ENCODE measurements at places on chromosomes 16 and 17.

DNA sequence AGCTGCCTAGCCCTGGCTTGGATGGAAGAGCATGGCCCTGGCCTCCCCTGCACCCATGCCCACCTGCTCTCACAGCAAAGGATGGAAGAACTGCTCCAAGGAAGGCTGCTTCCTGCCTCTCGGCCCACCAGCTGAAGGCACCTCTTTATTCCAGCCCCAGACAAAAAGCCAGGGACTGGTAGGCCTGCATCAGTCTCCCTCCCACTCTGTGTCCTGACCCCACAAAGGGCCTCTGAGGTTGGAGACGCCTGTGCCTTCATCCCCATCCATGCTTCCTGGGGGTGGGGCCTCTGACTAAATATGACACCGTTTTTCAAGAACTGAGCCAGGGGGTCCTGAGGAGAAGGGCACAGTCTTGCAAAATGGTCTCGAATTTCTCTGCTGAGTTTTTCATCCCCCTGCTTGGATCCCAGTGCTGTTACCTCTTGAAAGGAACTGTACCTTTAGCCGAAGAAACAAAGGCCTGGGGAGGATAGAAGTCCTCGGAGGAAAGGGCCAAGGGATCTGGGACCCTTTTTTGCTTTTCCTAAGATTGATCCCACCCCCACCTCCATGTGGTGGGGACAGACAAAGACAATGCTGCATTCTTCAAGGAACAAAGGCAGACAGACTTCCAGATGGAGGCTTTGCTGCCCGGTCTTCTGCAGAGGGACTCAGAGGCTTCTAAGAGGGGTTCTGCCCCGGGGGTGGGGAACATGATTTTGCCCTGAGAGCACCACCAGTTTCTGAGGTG, 5.2 kb downstream of the C17orf50 start:
- no peaks in the 10 kb centered on the region for H3K36me3 ChIP-seq
- no peak overlapping the region for H3K27ac ChIP-seq

GRCh38 chr16:72013389-72013788, 4.8 kb downstream of the DHODH start:
- H3K4me3 ChIP-seq: peak overlapping the region; percentile 11
- no peak for DNase-seq
- peak overlapping the region; percentile 96 for H3K27ac ChIP-seq
- H3K4me1 ChIP-seq: peaks cover 55% of the 10 kb centered on the region

DNA sequence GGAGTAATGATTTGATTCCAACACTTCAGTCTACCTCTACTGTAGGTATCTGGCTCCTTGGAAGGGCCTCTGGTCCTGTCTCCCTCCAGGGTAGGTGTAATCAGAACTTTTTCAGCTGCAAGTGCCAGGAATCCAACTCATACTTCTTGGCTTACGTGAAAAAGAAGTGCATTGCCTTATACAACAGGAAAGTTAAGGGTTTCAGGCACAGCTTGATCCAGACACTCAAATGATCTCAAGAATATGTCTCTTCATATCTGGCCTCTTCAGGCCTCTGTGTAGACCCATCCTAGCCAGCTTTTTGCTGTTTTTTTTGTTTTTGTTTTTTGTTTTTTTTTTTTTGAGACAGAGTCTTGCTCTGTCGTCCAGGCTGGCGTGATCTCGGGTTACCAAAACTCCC, 4.2 kb upstream of the CORO1A start:
- H3K27me3 ChIP-seq: peaks cover 29% of the 10 kb centered on the region
- H3K4me3 ChIP-seq: no peak overlapping the region
- H3K36me3 ChIP-seq: no peaks in the 10 kb centered on the region
- H3K4me1 ChIP-seq: peaks cover 1% of the 10 kb centered on the region
- no peak for DNase-seq
- H3K27ac ChIP-seq: no peak overlapping the region

DNA sequence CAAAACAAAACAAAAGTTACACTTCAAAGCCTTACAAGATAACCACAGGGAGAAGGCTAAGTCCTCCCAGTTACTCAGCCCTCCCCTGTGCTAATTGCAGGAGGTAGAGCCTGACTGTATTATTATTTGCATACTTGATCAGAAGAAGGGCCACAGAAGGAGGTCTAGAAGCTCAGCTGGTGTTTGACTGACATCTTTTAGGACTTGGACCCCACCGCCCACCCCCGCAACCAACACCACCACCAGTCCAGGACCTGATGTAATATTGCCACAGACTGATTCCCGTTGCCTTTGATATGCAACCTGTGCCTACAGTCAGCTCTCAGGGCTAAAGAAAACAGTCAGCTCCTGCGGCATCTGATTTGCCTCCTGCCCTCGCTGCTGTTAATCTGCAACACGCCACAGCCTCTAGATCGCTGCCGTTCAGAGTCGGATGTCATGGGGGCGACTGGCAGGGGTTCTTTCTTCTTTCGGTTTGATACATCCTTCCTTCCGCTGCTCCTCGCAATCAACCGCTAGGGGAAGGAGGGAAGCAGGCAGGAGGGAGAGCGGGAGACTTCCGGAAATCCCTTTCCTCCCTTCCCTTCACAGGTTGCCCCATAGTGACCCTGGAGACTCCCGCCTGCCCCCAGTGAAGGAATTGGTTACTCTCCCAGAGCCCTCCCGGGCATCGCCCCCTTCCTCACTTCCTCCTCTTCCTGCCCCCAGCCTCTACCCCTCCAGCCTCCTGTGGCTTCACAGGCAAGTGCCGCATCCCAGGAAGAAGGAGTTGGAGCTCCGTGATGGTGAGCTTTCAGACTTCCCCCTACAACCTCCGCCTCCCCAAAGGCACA, 90.5 kb upstream of the SOX9 start:
- no peaks in the 10 kb centered on the region for H3K36me3 ChIP-seq
- DNase-seq: peak; percentile 56
- peaks cover 84% of the 10 kb centered on the region for H3K4me1 ChIP-seq
- H3K27me3 ChIP-seq: peaks cover 3% of the 10 kb centered on the region
- H3K4me3 ChIP-seq: peak overlapping the region; percentile 81

DNA sequence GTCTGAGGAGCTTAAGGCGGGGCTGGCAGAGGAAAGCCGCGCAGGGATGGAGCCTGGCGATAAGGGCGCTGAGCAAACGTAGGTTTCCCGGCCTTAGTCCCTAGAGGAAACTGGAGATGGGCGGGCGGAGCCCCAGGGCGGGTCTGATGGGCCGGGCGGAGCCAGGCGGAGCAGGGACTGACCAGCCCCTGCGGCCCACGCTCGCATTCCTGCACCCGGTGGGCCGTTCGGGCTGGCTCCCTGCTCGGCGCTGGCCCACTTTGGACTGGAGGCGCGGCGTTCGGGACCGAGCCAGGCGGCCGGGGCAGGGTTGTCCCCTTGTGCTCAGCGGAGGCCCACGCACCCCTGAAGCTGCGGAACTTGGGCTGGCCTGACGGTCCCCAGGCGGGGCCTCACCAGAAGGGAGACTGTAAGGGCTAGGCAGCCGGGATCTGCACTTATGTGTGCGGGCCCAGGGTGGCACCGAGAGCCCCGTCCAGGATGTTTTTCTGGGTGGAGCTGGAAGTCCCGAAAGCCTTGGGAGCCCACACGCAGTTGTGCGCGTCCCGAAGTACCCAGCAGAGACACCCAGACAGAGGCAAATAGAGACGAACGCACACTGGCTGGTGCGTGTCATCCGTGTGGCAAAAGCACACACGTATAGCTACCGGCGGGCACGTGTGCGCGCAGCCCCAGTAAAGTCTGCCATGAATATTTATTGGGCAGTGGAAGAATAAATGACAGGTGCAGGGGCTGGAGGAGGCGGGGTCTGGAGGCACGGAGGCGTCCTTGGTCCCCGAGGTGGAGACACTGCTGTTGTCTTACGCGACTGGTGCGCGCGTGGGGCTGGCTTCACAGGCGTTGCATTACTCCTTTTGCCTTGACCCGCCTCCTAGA, 1.4 kb downstream of the PYDC1 start:
- H3K36me3 ChIP-seq: no peaks in the 10 kb centered on the region
- peaks cover 28% of the 10 kb centered on the region for H3K4me1 ChIP-seq
- peak overlapping the region; percentile 78 for H3K4me3 ChIP-seq
- peak; percentile 69 for DNase-seq

- no peak overlapping the region for H3K27ac ChIP-seq
- peaks cover 57% of the 10 kb centered on the region for H3K36me3 ChIP-seq
- H3K27me3 ChIP-seq: no peaks in the 10 kb centered on the region
- no peak for DNase-seq
- H3K4me3 ChIP-seq: no peak overlapping the region
Observed at GRCh38 chr17:17183744-17184143, 22.4 kb downstream of the PLD6 start.
